Kidney capillary endothelial cell (primary cell): ENCODE measurements at places on chromosomes 3 and 15.

DNA sequence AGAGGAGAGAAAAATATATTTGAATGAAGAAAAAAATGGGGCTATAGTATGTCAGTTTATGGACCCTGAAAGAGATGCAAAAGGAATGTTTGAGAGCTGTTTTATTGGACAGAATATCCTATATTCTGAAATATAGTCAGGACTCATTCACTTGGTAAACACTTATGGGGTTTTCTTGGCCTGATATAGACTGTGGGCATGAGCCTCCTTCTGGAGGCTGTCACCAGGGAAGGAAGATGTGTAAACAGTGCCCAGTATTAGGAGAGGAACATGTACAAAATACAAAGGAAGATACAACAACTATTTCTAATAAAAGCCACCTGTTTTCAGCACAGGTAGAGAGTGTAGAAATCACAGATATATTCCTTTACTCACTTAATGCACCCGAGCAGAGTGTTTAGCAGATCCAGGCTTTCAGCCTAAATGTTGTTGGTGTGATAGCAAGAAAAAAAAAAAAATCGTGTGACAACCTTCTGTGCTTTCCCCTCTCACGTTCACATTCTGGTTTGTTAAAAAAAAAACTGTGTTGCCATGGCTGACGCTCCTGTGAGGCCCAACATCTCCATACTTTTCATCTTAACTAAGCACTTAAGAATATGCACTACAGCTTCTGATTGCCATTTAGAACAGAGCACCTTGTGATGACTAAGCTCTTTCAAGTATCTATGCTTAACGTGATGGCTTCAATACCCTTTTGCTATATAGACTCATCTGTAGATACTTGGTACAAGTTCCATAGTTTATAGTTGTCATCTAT is 134.1 kb downstream of the MBNL1 start:
- no peak for DNase-seq

DNA sequence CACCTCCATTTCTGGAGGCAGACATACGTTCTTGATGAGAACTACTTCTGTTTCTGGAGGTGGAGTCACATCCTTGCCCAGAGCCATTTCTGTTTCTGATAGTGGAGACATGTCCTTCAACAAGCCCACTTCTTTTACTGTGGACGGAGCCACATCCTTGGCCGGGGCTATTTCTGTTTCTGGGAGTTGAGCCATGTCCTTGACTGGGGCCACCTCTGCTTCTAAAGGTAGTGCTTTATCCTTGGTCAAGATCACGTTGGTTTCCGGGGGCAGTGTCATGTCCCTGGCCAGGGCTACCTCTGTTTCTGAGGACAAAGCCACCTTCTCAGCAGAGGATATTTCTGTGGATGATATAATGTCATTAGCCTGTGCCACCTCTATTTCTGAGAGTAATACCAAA is 100.0 kb downstream of the MAP4 start:
- DNase-seq = no peak

DNA sequence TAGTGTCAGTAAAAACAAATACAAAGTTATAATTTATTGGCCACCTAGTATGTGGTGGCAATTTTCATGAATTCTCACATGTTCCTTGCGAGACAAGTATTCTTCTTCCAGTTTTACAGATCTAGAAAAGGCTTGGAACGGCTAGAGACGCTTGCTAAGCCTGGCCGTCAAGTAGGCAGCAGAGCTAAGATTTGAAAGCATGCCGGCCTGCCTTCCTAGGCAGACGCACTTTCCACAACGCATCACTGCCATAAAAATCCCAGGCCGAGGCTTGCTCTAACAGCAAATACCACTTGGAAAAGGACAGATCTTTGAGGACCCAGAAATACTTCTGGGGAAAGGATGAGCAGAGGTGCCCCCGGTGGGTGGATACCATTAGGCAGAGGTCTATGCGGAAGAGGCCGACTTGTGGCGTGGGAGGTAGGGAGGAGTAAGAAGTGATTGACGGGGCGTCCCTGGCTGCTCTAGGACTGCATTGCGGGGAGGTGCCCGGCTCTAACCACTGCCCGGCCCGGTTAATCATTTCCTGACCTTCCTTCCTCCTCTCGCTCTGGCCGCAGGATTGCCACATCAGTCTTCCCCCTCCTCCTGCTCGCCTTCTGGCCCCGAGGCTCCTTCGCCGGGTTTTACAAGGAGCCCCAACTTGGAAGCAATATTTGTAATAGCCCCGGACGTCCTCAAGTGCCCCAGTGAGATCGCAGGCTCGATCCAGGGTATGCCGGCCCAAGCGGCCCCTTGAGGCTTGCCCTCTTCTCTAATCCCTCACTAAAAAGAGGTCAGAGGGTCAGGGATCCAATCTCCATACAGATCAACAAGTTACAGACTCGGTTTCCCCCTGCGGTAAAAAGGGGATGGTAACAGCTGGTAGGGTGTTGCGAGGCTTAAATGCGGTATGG is 1.3 kb upstream of the USP3 start:
- DNase-seq = peak; percentile 98

GRCh38 chr15:77964193-77964592 is 113.3 kb downstream of the TBC1D2B start:
- DNase-seq = no peak

DNA sequence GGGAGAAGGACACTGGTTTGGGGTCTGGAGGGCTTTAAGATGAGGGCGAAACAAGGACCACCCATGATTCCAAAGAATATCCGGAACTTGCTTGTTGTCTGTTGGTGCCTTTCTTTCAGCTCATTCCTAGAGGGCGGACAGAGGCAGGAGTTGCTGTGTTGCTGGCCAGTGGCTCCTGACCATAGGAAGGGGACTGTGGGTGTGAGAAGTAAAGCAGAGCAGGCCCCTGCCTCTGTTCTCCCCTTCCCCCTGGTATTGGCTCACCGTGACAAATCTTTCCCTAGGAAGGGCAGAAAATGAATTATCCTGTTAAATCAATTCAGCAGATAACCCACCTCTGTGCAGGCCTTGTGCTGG is 89.1 kb downstream of the LIPC start:
- no peak for DNase-seq

DNA sequence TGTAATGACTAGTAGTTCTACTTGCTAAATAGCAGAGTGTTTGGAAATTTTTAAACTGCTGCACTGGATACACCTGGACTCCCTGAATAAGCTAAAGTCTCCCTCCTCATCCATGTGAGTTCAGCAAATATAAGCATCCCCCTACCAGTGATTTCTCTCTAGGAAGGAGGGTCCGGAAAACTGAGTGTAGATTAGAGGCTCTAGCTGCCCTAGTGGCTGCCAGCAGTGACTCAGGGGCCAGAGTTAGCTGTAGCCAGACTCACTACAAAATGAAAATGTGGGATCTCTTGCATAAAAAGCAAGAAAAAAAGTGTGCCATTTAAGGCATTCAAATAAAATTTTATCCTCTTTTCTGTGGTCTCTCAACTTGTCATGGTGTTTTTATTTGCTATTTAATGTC is 485.0 kb upstream of the ATP11B start:
- DNase-seq = no peak
